OCI-M1 (cell line): ENCODE measurements at places on chromosomes 5 and 9.

DNA sequence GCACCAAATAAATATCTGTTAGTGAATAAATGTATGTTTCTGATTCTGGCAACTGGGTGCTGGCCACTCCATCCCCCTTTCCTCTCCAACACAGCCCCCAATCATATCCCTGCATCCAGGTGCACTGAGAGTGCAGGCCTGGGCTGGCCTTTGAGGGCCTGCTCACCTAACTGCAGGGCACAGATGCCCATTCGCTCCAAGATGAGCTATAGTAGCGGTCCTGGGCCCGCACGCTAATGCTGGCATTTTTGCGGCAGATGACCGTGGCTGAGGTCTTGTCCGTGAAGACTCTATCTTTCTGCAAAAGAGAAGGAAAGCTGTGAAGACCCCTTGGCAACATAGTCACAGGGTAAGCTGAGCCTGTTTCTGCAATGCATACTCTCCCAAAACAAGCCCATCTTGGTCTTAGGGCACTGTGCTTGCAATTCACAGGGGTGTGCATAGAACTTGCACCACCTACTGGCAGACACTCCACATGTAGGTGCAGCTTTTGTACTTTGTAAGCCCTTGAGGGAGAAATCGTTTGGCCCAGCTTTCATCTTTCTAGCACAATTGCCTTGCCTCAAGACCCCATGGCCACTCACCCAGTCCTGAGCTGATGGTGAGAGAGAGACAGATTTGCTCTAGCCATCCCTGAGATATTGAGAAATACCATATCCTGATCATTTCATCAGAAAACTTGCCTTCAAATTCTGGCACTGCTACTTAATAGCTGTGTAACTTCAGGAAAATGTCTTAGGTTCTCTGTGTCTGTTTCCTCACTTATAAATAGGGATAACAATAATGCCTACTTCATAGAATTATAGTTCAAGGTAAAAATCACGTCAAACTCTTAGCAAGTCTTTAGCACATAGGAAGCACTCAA is 13.5 kb downstream of the IL12B start:
- peak; percentile 68 for DNase-seq

- no peak for DNase-seq
Measured at GRCh38 chr9:34443976-34444375, 14.4 kb downstream of the FAM219A start.

GRCh38 chr5:145680767-145681166 is 154.4 kb downstream of the PRELID2 start:
- DNase-seq = no peak

DNA sequence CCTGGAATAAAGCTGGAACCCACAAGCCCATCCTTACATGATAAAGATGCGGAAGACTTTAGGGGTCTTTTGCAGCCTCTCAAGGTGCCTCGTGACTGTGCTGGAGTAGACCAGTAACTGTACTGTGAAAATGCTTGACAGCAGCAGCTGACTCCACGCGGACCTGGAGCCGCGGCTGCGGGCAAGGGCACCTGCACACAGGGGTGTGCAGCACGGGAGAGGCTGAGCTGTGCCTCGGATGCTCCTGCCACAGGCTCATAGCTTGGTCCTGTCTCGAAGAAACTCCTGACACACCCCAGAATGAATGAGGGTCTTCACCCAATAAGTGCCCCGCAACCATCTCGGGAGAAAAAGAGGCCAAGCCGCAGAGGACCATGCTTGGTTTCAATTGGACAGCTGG is 40.3 kb upstream of the CEP72 start:
- no peak for DNase-seq

DNA sequence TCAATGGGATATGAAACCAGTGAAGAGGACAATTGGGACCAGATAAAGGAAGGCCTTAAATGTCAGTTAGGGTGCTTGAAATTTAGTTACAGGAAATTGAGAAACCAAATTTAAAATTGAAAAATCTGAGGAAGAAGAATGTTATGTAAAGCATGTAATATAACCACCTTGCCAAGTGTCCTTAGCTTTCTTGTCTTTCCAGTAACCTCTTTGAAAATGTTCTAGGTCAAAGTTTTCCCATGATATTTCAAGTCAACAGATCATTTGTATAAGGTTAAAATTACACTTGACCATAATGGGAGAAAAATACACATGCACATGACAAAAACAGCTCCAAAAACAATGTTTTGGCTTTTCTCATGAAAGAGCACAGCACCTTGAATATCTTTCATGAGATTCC is 21.1 kb downstream of the LOX start:
- no peak for DNase-seq

- DNase-seq = no peak
Measured at GRCh38 chr9:34412336-34412735, 35.6 kb upstream of the MYORG start.

- DNase-seq = no peak
Measured at GRCh38 chr5:133824661-133825254, 143.7 kb downstream of the C5orf15 start.

- no peak for DNase-seq
Measured at GRCh38 chr5:137470111-137470920, 28.8 kb downstream of the SPOCK1 start.
